ENCODE measurements at places on chromosomes 13 and 19. TPM values are rescaled to one million over a fixed set of nuclear protein-coding genes. Genes with fewer than 3 reads are reported as not detected.

DNA sequence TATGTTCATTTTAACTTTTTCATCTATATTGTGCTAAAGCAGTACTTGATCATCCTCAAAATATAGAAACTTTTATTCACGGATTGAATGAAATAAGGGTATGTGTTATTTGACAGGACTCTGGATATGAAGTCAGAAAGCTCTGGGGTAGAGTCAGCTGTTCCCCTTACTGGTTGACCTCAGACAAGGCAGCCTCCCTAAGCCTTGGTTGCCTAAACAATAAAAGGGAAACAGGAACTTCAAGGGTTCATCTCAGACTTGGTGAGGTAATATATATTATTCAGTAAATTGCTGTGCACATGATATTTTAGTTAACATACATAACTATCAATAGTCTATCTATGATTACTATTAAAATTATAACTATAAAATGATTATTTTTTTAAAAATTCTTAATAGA, 13.6 kb downstream of the POLR1D start:
- DNase-seq = no peak

- no peak for DNase-seq
Observed at GRCh38 chr13:91368101-91368500, 20.6 kb downstream of the MIR17HG start.

- no peak for DNase-seq
Observed at GRCh38 chr13:83048419-83048818, 833.9 kb downstream of the SLITRK1 start.

DNA sequence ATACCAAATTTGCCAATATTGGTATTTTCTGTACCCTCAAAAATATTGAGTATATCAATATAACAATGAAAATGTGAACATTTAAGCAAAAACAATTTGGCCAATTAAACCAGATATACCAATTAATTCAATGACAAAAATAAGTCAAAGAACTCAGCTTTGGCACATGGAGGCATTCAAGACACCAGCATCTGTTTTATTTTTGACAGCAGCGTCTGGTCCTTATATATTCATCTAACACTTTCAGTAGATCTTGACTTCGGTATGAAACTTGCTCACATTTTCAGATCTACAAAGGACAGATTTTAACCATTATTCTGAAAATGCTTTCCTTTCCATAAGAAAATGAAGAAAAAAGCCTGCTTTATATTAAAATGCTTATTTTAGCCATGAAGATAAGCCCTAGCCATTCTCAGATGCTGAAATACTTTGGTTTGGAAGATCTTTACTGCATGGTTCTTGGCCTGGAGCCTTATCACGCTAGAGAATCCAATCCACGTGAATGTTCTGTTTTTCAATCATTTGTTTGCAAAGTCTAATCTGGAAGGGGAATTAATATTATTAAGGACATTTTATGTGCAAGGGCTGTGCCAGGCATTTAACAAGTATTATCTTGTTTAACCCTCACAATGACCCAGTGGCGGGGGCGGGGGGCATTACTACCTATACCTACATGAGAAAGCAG, 132.2 kb downstream of the DLEU7 start:
- no peak for DNase-seq

BST2 gene
- total RNA-seq = 133 TPM

GARIN5A gene
- 0.82 TPM for total RNA-seq

LILRA1 gene
- not detected for total RNA-seq

- DNase-seq = no peak
Observed at GRCh38 chr13:39578821-39579291, 24.1 kb downstream of the LHFPL6 start.

- DNase-seq = peak; percentile 85
Observed at GRCh38 chr13:41061075-41061913, at the start of gene WBP4. Gene WBP4, plus strand, starts transcription at chr13:41061509. Its CDS starts 165 bp downstream, at chr13:41061674.

PLK5 gene
- total RNA-seq = not detected

DNA sequence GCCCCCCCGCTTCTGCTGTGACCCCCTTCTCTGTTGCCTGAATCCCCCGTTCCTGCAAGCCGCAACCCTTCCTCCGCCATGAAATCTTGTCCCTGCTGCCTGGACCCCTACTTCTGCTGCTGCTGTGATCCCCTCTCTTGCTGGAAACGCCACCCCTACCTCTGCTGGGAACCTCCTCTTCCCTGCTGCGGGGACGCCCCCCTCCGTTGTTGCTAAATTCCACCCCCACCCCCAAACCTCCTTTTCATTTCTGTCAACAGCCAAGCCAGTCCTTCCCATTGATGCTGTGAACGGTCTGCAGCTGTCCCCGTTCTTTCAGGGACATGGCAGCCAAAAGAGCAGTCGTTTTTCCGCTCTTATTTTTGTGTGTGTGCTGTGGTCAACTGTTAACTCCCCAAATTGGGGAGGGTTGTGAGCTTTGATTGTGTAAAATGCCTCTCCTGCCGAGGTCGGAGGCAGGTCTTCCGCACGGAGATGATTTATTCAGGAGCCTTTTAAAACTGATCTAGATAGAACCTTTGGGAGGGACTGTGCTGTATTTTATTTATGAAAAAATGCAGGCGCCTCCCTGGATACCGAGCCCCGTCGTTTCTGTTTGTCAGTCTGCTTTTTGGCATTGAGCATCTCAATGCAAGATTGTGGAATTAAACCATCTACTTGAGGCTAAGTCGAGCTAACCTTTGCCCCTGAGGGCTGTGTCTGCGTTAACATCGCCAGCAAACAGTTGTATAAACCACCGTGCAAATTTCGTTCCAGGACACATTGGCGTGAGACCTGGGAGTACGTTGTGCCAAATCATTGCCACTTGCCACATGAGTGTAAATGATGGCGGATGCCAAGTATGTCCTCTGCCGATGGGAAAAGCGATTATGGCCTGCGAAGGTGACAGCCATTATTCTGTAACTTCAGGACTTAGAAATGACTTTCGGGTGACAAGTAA, 27.9 kb upstream of the NDUFS7 start:
- DNase-seq = no peak

DNA sequence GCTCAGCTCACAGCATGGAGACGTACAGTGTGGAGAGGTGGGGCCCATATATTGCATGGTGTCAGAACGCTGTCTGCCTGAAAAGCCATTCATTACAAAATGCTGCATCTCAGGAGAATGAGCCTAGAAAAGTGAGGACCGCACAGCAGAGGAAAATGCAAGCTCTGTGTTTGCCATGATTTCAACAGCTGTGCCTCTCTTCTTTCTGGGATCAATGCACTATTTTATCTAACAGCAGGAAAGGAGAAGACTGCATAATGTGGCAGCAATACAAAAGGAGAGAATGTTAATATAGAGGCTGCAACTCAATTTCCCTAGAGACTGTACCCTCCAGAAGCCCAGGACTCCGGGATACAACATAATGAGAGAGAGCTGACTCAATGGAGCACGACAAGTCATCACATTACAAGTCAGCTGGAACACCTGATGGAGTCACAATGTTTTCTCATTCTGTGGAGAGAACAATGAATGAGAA, 368.0 kb downstream of the FGF14 start:
- DNase-seq = no peak

MATK gene
- 27.5 TPM for total RNA-seq

GRCh38 chr13:37127691-37128241, 22.3 kb upstream of the CSNK1A1L start:
- DNase-seq = no peak
